LoVo (cell line): ENCODE measurements at places on chromosomes 7 and 10.

DNA sequence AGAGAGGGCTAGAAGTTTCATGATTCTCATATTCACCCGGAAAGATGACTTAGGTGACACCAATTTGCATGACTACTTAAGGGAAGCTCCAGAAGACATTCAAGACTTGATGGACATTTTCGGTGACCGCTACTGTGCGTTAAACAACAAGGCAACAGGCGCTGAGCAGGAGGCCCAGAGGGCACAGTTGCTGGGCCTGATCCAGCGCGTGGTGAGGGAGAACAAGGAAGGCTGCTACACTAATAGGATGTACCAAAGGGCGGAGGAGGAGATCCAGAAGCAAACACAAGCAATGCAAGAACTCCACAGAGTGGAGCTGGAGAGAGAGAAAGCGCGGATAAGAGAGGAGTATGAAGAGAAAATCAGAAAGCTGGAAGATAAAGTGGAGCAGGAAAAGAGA lies 5.3 kb downstream of the GIMAP4 start:
- DNase-seq, result no peak

GRCh38 chr10:74486659-74487058 lies 335.6 kb downstream of the ADK start:
- no peak for DNase-seq

DNA sequence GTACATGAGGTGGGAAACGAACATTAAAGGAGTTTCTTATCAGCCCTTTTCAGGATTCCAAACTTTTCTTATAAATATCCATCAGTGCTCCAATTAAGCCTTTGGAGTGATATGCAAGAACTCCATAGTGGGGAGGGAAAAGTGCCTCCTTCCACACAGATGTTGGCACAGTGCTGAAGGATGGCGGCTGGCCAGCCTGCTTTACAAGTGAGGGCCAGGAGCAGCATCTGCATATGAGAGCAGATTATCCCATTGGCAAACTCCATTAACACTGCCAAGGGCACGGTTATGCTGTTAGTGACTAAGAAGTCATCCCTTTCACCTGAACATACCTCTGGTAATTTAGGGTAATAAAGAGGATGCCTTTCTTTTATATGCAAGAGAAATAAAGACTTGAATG lies 543.1 kb downstream of the CNTNAP2 start:
- no peak for DNase-seq

- peak; percentile 62 for DNase-seq
Measured at GRCh38 chr7:111931016-111931517, 275.1 kb downstream of the DOCK4 start.

DNA sequence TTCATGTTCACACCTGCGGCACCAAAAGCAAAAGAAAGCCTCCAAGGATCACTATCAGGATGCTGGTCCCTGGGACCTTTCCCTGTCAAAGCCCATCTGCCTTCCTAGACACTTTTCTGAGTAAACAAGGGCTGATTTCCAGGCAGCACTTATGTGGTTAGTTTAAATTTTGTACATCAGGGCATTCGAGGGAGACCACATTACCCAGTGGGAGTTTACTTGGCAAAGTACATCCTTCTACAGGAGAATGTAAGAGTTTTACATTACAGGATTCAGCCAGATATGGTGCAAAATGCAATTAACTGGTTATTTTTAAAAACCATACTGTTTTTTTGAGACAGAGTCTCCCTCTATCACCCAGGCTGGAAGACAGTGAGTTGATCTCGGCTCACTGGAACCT lies 132.1 kb downstream of the CSTF2T start:
- no peak for DNase-seq

DNA sequence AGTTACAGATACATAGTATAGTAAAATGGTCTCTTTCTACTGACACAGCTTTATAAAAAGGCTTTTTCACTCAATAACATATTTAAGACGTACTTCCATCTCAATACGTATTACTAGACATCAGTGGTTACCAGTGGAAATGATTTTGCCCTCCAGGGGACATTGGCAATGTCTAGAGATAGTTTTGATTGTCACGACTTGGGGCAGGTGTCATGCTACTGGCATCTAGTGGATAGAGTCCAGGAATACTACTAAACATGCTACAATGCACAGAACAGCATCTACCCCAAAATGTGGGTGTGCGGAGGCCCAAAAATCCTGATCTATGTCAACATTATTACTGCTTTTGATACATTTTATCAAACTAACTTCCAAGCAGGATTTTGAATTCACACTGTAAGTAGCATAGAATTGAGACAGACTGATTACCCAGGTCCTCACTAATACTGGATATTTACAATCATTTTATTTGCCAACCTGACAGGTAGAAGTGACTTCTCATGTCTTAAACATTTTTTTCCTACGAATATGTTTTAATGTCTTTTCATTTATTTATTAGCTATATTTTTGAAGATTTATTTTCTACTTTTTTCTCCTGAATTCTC lies 53.8 kb downstream of the HGF start:
- peak; percentile 28 for DNase-seq

DNA sequence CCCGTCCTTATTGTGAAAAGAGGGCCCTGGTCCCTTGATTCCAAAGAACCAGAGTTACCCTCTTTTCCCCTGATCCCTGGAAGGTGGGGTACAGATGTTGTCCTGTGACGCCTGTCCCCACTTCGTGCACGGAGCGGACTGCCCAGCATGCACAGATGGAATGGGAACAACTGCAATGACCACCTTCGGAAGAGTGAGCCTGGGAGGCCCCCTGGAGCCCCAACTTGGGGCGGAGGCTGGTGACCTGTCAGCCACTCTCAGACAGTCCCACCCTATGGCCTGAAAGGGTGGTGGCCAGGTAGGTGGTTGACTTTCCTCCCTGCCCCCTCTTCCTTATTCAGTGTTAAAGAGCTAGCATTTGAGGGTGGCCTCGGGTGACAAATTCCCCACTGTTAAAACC lies 196.6 kb upstream of the GALNT17 start:
- DNase-seq, result no peak

GRCh38 chr7:39294022-39294421 lies 272.2 kb upstream of the YAE1 start:
- no peak for DNase-seq

DNA sequence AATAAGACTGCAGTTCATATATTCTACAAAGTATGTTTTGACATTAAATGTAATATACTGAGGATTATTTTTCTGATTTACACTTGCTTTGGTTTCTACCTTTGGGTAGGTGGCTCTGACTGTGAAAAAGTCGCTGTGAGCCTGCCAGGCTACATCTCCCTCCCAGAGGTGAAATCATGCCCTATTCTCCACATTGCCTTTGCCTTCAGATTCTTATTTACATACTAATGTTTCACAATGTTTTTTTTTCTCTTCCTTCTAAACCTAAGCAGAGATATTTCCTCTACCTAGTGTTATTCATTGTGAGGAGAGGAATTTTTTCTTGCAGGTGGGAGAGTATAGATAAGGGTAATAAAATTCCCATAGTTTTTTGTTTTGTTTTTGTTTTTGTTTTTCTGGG lies 111.5 kb upstream of the ANTXRL start:
- no peak for DNase-seq

- no peak for DNase-seq
Measured at GRCh38 chr10:111207500-111207899, 130.7 kb downstream of the ADRA2A start.

DNA sequence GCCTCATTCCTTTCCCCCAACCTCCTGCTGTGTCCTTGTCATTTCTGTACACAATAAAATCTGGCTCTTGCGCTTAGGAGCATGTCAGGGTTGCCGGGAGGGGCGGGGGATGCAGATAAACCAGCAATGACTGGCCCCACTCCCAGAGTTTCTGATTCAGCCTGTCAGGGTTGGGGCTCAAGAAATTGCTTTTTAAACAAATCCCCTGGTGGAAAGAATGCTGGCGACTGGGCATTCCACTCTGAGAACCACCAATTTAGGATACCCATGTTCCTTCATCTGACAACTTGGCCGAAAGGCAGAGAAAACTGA lies 376.4 kb downstream of the TCERG1L start:
- DNase-seq, result peak; percentile 24

GRCh38 chr10:10642751-10643150 lies 374.9 kb upstream of the CELF2 start:
- DNase-seq, result no peak

GRCh38 chr10:131982796-131983195 lies 1.1 kb upstream of the BNIP3 start:
- DNase-seq, result no peak

- no peak for DNase-seq
Measured at GRCh38 chr7:69211739-69212138, 386.5 kb upstream of the AUTS2 start.

- peak; percentile 23 for DNase-seq
Measured at GRCh38 chr7:121546632-121547543, 150.8 kb upstream of the FAM3C start.

- DNase-seq, result no peak
Measured at GRCh38 chr7:2641406-2642393, 9.9 kb downstream of the TTYH3 start.

- no peak for DNase-seq
Measured at GRCh38 chr10:130121486-130122079, 11.0 kb upstream of the C10orf143 start.

- no peak for DNase-seq
Measured at GRCh38 chr7:139658908-139659675, 118.7 kb downstream of the HIPK2 start.
